ENCODE measurements at places on chromosomes 1 and 21.

DNA sequence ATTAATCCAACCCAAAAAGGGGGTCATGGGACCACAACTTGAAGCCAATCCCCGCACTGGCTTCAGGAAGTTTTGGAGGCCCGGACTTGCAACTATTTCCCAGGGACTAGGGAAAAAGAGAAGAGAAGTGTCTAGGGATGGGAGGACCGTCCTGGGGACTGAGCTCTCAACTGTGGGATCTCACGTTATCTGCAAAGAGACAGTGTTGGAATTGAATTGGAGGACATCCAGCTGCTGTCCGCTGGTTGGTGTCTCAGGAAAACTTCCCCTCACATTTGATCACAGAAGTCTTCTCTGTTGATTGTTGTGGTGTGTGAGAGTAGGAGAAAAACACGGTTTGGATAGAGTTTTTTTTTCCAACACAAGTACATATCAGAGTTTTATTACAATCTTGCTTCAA lies 46.2 kb upstream of the CITED4 start:
- DNase-seq: no peak

- no peak for DNase-seq
These were observed 918 bp upstream of the JTB start for GRCh38 chr1:153978274-153978909.

DNA sequence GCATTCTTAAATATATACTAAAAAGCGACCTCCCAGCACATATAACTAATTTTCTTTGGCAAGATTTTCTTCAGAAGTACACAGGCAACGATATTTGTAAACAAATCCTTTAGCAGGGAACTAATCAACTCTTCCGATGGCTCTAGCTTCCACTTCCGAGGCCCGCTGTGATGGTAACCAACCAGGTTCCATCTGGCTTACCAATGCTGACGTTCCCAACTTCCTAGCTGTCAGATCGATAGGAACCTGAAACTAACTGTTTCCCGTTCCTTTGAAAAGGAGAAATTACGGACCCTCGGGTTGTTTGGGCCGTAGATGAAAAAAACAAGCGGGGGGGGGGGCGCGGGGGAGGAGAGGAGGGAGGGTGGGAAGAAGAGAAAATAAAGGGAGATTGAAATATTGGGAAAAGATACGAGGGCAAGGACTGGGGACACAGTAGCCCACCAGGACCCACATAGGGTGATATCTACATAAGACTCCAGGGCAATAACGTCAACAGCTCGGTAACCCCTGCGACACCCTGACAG lies 513 bp downstream of the GTF2B start:
- DNase-seq: peak; percentile 15

GRCh38 chr1:226863446-226863845 lies 7.0 kb upstream of the PSEN2 start:
- DNase-seq: no peak

- no peak for DNase-seq
These were observed 19.9 kb upstream of the ERICH3 start for GRCh38 chr1:74693473-74693872.

DNA sequence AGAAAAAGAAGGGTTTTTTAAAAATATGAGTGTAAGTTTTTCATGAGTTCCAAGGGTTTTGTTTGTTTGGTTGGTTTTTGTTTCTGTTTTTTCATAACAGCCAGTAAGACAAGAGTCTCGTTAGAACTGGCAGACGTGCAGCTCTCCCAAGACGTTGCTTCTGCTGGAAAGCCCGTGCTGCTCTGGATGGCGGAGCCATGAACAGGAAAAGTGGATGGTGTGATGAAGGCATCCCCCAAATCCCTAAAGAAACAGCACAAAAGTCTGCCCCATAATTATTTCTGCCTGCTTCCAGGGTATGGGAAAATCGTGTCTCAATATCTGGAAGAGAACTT lies 157.9 kb upstream of the BACE2 start:
- no peak for DNase-seq

- DNase-seq: no peak
These were observed 18.2 kb downstream of the RCAN1 start for GRCh38 chr21:34596561-34597271.

DNA sequence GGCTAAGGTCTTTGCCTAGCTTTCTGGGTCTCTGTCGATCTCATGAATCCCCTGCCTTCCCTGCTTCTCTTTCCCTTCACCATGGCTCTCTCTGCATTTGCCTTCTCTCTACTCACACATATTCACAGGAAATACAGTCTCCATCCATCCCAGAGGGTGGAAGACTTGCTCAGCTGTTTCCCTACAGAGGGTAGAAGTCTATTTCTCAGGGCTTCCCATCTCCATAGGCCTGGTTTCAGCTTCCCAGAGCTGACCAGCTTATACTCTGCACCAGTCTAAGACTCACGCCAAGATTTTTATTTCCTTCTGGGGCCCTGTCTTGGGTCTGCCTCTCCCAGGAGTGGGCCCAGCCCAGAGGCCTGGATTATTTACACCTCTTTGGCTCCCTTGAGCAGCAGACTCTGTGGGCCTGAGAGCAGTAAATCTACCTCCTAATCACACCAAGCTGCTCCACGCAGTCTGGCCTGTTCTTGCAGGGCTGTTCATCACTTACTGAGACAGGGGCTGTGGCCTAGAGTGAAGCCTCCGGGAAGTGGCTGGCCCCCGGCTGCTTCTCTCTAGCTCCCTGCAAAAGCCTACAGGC lies 102.5 kb downstream of the PLXNA2 start:
- DNase-seq: no peak

DNA sequence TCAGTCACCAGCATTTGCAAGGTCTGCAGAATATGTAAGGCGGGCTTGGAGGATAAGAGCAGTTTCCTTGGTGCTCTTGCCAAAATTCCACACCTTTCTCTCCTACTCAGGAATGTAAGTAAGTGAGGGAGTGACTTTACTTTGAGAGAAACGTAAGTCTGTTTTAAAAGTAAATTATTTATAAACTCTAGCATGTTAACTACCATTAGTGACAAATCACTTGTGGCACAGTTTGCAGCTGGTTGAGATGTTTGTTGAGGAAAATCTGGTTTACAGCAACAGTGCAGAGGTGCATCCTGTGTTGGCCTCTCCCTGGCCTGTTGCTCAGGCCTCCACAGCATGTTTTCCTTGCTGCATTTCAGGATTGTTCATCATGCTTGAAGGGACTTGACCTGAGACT lies 8.5 kb downstream of the CGN start:
- DNase-seq: no peak
